ENCODE measurements at places on chromosomes 11 and 22.

DNA sequence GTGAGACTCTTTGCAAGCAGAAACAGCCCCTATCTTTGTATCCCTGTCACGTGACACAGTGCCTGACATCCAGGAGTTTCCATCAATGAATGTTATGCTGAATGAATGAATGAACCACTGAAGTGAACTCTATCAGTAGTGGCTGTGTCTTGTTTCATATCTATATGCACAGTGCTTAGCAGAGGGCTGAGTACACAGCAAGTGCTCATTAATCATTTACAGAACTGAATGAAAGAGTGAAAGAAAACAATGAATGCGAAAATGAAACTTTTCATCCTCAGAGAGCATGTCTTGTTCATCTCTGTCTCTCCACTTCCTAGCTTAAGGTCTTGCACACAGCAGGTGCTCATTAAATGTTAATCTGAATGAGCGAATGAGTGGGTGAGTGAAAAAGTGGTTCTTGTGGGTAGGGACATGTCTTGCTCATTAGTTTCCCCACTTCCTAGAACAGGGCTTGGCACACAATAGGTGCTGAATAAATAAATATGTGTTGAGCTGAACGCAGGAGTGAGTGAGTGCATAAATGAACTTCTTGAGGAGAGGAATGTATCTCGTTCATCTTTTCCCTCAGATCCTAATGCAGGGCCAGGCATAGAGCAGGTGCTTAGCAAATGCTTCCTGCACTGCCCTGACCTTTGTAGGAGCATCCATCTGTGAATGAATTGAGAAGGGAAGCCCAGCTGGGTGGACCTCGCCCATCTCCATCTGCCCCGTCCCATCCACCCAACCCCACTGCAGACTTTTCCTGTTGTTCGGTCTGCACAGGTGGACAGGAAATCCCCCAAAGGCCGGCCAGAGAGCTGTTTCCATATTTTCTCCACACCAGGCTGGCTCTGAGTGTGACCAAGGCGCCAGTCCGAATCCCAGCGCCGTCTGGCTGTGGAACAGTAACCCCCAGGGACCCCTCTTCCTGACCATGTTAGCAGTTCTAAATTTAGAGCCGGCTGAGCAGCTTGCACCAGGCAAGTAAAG is 113.4 kb upstream of the CRYBB3 start:
- peak; percentile 56 for DNase-seq

GRCh38 chr11:65136515-65137096 is 2.3 kb upstream of the SYVN1 start:
- no peak for DNase-seq

- DNase-seq, result no peak
Observed at GRCh38 chr11:41784513-41785335, 325.3 kb upstream of the LRRC4C start.

- no peak for DNase-seq
Observed at GRCh38 chr11:10540546-10540914, 457 bp downstream of the RNF141 start.

- DNase-seq, result peak; percentile 81
Observed at GRCh38 chr11:119474682-119475596, 52.0 kb upstream of the THY1 start.

DNA sequence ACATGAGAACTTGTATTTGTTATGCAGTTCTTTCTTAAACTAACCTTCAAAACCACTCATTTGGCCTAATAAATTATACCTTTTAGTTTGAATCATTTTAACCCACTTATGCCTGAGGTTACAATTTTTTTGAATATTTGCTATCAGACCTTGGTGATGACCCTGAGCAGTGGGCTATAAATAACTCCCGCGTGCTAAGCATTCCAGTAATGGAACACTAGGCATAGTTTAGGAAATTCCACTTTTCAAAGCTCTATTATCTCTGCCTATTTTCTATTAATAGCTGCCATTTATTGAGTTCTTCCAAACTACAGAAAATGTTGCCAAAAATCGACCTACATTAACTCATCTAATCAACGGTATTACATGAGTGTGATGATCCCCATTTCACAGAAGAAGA is 993.4 kb upstream of the FAT3 start:
- DNase-seq, result no peak

DNA sequence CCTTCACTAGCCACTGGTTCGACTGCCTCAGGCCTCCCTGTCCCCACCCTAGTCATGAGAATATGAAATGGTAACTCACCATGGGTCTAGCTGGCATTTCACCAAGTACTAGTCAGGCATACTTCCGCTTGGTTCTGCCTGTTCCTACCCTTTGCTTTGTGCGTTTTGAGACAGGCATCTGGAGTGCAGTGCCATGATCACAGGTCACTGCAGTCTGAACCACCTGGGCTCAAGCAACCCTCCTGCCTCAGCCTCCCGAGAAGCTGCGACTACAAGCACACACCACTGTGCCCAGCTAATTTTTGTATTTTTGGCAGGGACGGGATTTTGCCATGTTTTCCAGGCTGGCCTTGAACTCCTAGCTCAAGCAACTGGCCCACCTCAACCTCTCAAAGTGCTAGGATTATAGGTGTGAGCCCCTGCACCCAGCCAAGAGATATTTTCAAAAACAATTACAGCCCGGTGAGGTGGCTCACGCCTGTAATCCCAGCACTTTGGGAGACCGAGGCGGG is 14.1 kb downstream of the HRAS start:
- no peak for DNase-seq

DNA sequence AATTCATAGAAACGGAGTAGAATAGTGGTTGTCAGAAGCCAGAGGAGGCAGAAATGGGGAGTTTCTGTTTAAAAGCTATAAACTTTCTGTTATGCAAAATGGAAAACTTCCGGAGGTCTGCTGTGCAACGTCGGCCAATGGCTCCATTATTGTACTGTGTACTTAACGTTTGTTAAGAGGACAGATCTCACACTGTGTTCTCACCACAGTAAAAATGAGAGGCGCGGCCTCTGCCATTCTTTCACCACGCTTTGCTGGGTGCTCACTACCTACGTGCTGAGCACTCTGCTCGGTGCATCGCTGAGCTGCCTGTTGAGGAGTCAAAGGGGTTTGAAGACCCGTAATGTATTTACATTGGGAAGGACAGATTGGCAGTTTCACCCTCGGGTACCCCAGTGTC is 218.8 kb upstream of the B3GAT1 start:
- DNase-seq, result no peak

DNA sequence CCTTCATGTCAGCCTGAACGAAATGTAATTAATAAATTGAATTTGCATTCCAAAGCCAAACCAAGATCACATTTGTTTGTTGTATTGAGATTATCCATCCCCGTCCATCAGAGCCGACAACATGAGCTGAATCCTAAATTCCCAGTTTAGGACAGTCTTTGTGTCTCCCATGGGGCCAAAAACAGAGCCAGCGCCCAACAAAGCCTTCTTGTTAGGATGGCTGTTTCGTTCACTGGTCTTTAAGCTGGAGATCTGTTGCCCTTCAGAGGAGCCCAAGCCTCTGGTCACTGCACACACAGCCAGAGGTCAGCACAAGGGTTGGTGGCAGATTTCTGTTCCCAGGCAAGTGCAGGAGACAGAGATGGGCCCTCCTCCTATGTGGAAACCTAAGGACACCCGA is 25.8 kb downstream of the DSCAML1 start:
- no peak for DNase-seq

GRCh38 chr11:110075847-110076208 is 17.4 kb upstream of the ZC3H12C start:
- no peak for DNase-seq

DNA sequence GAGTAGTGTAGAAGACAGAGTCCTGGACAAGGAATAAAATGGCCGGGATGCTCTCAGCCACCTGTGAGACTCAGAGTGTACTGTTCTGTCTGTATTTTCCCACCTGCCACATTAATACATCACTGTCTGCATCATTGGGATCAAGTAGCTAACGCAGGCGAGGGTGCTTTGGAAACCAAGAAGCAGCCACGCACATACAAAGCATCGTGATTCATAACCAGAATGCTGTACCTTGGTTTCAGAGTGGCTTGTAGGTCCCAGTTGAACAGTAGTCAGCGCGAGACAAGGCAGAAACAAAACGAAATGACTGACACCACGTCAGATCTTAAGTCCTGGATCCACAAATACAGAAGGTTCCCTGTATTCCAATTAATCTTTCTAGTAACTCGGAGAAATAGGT is 198.3 kb downstream of the GRIK4 start:
- DNase-seq, result no peak

DNA sequence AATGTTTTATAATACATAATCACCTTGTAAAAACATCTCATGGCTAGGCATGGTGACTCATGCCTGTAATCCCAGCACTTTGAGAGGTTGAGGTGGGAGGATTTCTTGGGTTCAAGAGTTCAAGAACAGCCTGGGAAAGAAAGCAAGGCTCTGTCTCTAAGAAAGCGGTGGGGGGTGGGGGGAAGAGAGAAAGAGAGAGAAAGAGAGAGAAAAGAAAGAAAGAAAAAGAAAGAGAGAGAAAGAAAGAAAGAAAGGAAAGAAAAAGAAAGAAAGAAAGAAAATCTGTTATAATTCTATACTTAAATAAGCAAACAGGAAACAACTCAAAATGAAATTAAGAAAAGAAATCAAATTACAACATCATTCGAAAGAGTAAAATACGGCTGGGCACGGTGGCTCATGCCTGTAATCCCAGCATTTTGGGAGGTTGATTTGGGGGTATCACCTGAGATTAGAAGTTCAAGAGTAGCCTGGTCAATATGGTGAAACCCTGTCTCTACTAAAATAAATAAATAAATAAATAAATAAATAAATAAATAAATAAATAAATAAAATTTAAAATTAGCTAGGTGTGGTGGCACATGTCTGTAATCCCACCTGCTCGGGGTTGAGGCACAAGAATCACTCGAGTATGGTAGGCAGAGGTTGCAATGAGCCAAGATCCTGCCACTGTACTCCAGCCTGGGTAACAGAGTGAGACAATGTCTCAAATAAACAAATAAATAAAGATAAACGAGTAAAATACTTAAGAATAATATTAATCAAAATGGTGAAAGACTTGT is 65.4 kb downstream of the ZNF280B start:
- DNase-seq, result no peak

DNA sequence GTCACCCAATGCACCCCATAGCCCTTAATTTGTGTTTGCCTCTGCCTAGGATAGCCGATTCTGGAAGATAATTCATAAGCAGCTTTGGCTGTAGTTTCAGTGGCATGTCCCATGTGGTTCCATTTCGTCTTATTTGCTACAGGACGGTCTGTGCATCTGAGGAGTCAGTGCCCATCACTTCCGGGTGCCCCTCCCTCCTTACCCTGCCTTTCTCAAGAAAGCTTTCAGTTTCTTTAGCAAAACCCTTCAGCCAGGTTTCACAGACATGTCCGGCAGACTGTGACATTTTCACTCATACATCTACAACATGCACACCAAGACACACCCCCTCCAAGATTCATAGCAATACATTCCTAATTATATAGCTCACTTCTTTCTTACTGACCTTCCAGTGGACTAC is 14.3 kb downstream of the TP53AIP1 start:
- no peak for DNase-seq

DNA sequence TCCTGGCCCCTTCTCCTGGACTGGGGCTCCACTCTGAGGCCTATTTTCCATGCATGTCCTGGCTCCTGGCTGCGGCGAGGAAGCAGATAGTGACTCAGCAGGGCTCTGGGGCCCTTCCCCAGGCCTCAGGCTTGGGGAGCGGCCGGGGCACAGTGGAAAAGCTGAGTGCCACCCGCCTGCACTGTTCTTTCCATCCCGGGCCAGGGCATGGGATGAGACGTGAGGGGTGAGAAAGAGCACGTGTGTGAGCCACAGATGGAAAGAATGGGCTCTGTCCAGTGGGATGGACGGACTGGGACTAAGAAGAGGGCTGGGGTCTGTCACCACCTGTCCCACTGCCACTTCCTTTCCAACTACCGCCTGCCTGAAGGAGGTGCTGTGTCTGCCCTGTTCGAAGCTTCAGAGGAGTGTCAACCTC is 12.8 kb downstream of the SLC37A2 start:
- DNase-seq, result no peak

DNA sequence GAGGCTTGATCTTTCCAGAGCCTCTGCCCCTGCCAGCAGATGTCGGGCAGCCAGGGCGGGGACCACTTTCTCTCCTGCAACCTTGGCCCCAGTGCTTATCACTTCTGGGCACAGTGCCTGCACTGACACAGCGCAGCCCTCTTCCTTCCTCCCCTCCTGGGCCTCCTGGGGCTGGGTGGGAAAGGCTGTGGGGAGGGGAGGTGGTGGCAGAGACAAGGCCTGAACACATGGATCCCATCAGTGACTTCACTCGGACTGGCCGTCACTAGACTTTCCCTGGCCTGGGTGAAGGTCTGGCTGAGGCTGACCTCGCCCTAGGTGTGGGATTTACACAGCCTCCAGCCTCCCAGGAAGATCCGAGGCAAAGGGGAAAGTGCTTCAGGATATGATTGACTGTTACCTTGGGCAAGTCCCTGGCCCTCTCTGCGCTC is 68.1 kb downstream of the LRRC32 start:
- DNase-seq, result peak; percentile 82

DNA sequence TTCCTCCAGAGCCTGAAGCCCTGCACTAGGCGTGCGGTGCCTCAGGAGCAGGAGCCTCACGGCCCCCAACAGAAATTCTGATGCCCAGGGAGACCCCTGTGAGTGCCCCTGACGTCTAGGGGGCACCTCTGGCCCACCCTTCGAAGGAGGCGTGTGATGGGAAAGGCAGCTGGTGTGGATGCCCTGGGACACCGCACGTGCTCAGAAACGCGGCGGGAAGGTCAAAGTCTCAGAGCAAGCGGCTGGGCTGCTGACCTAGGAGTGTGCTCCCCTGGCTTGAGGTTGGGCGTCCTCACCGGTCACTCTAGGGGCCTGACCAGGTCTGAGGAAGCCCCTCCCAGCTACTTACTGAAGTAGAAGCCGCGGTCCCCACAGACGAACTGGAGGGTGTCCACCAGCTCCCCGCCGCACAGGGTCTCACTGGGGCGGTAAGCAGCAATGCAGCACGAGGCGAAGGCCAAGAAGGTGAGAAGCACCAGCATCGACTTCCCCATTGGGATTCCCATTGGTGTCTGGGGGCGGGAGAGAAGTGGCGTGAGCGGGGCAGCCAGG is 4.1 kb downstream of the IGF2 start:
- peak; percentile 14 for DNase-seq

DNA sequence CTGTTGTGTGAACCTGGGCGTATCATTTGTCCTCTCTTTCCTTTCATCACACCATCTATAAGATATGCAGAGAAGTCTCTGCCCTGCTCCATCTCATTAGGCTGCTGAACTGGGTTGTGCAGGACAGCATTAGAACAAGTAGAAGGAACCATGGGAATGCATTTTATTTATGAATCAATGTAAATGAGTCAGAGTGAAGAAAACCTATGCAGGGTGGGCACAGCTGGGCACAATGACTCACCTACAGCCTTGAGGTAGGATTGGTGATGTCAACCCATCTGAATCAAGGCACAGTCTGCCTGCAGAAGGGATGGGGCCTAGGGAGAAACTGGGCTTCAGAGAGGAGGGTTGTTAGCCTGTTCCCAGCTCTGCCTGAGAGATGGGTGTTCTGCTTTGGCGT is 123.4 kb downstream of the CSNK2A3 start:
- no peak for DNase-seq

DNA sequence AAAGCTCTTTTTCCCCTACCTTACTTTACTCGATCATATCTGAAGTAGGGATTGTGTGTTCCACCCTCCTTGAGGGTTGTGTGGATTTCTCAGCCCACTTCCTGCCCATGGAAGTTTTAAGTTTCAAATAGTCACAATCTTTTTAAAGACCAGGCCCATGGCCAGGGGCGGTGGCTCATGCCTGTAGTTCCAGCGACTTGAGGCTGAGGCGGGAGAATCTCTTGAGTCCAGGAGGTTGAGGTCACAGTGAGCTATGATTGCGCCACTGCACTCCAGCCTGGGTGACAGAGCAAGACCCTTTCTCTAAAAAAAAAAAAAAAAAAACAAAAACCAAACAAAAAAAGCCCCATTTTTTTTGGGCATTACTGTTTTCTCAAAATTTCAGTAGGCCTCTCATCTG is 36.3 kb upstream of the LRRC10B start:
- DNase-seq, result no peak

- DNase-seq, result no peak
Observed at GRCh38 chr11:34302046-34302921, 55.5 kb downstream of the ABTB2 start.
